Activated CD8-positive, alpha-beta memory T cell treated with anti-CD3 and anti-CD28 coated beads, Interleukin-2, amount 10 ng/mL, durations not matched to agents 7 days and 5 days (primary cell): ENCODE measurements at places on chromosomes 13 and 19.

- DNase-seq = no peak
Measured at GRCh38 chr19:16892436-16892835, 3.6 kb downstream of the F2RL3 start.

DNA sequence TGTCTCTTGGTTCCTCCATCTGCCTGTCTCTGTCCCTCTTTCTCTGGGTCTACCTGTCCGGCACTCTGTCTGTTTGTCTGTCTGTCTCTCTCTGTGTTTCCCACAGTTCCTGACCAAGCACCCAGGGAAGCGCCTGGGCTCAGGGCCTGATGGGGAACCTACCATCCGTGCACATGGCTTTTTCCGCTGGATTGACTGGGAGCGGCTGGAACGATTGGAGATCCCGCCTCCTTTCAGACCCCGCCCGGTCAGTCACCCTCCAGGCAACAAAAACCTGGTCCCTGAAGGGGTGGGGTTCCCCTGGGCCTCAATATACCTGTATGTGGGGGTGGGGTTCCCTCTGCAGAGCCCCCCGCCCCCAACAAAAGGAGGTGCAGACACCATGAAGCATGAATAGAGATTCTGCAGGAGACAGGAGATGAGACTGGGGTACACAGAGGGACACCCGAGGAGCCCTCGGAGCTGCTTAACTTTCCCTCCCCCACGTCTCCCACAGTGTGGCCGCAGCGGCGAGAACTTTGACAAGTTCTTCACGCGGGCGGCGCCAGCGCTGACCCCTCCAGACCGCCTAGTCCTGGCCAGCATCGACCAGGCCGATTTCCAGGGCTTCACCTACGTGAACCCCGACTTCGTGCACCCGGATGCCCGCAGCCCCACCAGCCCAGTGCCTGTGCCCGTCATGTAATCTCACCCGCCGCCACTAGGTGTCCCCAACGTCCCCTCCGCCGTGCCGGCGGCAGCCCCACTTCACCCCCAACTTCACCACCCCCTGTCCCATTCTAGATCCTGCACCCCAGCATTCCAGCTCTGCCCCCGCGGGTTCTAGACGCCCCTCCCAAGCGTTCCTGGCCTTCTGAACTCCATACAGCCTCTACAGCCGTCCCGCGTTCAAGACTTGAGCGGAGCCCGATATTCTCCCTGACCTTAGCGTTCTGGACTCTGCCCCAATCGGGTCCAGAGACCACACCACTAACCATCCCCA lies 2.6 kb upstream of the CACNG7 start:
- peak; percentile 71 for DNase-seq

DNA sequence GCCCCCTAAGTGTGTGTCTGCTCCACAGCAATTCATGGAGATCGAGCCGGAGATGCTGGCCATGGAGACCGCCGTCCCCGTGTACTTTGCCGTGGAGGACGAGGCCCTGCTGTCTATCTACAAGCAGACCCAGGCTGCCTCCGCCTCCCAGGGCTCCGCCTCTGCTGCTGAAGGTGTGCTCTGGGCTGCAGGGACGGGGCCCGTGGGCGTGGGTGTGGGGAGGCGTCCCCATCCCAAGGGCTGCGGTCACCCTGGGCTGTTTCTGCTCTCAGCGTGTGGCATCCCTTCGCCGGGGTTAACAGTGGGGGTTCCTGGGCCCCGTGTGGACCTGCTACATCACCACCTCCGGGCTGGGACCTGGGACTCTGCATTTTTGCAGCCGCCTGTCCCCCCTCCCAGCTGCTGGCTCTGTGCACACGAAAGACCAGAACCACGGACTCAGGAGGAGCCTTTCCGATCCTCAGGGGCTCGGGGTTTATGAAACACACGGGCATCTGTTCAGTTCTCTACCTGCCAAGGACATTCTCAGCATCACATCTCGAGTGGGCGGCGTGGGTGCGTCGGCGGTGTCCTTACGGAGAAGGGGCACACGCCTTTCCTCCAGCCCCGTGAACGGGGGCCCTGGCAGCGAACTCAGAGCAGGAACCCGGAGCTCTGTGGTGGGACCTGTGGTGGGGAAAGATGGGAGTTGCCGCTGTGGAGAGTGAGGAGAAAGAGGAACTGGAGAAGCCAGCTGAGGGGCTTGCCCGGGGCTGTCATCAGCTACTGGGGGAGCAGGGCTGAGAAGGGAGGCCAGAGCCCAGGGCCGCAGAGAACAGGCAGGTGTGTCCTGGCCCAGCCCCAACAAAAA lies 7.8 kb downstream of the NCLN start:
- DNase-seq = no peak

GRCh38 chr19:11418549-11419506 lies at the start of gene RGL3:
Gene RGL3, minus strand, starts transcription at chr19:11419314. Its CDS starts 36 bp downstream, at chr19:11419278.
- no peak for DNase-seq

- no peak for DNase-seq
Measured at GRCh38 chr13:79806821-79807220, 325.9 kb downstream of the NDFIP2 start.

DNA sequence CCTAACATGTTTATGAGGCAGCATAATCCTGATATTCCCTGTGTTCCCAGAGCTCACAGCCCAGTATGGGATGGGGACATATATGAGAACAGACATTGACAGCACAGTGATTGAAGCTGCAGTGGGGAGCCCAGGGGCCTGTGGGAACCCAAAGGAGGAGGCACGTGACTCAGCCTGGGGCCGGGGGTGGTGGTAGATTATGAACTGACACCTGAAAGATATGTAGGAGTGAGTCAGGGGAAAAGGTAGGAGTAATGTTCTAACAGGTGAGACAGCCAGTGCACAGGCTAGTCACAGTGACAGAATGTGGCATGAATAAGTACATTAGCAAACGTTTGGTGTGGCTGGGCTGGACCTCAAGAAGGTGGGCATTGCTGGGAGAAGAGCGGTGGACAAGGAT lies 29.0 kb downstream of the CKM start:
- DNase-seq = no peak
